ENCODE measurements at places on chromosomes 11 and 22. TPM values are rescaled to one million over a fixed set of nuclear protein-coding genes. Genes with fewer than 3 reads are reported as not detected.

TEX12 gene
- 0.17 TPM for total RNA-seq

- H3K4me1 ChIP-seq, result no peaks in the 10 kb centered on the region
- H3K27me3 ChIP-seq, result no peaks in the 10 kb centered on the region
- DNase-seq, result no peak
Observed at GRCh38 chr11:55732936-55733335, 40.3 kb upstream of the OR5D13 start.

RIBC2 gene
- not detected for total RNA-seq

DNA sequence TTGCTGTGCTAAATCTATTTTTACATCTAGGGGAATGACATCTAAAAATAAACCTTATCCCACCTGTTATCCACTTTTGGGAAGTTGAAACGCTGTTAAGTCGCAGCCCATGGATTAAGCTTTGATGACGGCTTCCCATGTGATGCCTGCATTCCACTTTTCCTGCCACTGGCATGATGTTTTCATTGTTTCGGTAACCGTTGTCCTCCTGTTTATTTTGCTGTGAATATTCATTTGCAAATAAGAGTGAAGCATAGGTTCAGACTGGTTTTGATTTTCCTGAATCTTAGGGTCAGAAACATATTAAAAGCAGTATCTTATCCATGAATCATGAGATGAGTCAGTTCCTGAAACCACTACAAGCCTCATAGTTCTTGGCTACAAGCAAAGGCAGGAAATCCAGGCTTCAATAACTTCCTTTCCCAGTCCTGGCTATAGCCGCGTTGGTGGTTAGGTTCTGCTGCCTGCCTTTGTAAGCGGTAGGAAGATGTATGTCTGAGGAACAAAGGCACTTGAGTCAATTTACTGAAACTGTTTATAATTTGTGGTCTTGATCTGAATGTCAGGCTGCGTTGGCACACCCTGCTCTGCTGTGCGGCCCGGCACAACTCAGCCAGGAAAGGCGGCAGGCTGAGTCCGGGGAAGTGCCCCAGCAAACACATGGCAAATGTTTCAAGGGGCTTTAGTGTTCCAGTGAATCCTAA is 19.4 kb downstream of the TEAD1 start:
- H3K36me3 ChIP-seq, result no peaks in the 10 kb centered on the region
- peak; percentile 99 for DNase-seq
- no peaks in the 10 kb centered on the region for H3K27me3 ChIP-seq
- H3K27ac ChIP-seq, result peak overlapping the region; percentile 96

MRGPRF gene
- total RNA-seq, result 84.2 TPM

GRCh38 chr11:57527056-57527631 is 3.4 kb downstream of the TIMM10 start:
- peak; percentile 71 for DNase-seq
- no peak overlapping the region for H3K4me3 ChIP-seq
- H3K27ac ChIP-seq, result no peak overlapping the region
- H3K36me3 ChIP-seq, result no peaks in the 10 kb centered on the region

Measured in fibroblast of lung (primary cell).